Activated CD4-positive, alpha-beta T cell treated with anti-CD3 and anti-CD28 coated beads, Interleukin-2, amount 50 U/mL, for 48 hours (primary cell): ENCODE measurements at places on chromosomes 16 and 17.
A peak's percentile ranks its signal among the peaks of the same experiment; 100 is the strongest.

GRCh38 chr17:81487487-81488275 lies 24.9 kb downstream of the ACTG1 start:
- peak; percentile 83 for DNase-seq

DNA sequence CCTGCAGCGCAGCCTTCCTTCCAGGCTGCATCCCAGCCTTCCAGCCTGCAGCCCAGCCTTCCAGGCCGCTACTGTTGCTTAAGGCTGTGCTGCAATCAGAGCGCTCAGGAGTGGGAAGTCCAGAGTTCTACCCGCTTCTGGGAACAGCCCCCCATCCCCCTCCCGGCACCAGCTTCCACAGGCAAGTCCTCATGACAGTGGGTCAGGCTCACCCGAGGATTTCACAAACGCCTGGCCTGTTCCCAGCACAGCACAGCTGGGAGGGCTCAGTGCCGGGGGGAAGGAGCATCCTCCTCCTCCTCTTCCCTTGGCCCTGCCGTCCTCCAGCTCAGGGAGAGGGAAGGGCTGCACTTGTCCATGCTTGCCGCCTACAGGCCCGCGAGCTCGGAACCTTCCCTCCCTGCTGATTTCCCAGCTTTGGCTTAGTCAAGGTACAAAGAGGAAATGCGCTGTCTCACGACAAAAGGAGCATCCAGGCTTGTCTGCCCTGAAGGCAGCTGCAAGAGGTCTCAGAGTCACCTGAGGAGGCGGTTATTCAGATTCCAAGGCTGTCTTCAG lies 8.3 kb downstream of the SOCS3 start:
- DNase-seq: no peak

DNA sequence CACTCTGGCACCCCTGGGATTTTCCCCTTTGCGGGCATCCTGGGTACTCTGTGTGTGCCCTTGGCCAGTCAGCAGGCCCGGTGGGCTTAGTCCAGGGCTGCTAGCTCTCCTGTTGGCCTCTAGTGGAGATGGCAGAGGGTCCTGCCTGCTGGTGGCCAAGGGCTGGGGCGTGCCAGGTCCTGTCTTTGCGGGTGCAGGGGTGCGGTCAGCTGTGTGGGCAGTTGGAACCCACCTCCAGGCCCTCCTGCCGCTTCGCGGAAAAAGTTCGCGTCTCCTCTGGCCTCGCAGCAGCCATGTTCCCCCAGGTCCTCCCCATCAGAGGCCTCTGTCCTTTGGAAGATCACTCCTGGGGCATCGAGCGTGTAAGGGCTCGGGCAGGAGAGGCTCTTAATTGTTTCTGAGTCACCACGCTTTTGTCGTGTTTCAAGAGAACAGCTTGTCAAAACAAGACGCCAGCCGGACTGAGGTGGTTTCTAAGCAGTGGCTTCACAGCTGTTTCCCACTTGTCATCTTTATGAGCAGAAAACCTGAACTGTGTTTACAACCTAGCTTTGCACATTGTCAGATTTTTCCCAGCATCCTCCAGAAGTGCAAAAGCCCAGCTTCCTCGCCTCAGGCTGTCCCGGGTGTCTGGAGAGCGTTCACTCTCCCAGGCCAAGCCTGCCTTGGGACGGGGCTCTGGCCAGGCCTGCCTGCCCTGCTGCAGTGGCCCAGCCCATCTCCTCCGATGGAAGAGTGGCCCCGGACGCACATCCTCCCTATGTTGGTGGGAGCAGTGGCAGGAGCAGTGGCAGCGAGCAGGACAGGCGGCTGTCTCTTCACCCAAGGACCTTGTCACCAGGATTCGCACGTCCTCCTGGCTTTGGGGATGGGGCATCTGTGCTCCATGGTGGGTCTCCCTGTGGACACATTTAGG lies 5.0 kb upstream of the DNASE1L2 start:
- no peak for DNase-seq

GRCh38 chr16:60459463-60459862 lies 1576.8 kb downstream of the CDH8 start:
- DNase-seq: no peak

- no peak for DNase-seq
These were observed 11.6 kb downstream of the STH start for GRCh38 chr17:46010597-46011186.

- no peak for DNase-seq
These were observed 13.4 kb upstream of the SRSF1 start for GRCh38 chr17:58020401-58020800.

DNA sequence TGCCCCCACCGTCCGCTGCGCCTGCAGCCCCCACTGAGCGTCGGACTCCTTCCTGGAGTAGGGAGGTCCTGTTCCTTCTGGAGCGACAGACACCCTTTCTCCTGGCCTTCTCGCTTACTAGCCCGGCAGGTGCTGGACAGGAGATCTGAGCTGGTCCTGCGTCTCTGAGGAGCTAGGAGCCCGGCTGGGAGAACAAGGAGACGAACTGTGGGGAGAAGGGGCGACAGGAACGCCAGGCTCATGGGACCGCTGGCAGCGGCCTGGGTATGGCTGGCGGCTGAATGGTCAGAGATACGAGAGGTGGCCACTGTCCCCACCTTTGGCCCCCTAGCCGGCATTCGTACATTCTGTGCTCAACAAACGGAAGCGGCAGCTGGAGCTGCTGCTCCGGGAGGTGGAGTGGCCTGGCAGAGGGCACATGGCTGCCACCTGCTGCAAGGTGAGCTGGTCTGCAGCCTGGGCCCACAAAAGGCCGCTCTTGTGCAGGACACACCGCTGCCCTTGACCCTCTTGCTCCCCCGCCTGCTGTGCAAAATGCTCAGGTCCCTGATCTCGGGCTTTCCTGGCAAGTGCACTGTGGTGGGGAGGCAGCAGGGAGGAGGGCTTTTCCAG lies 2066.7 kb downstream of the TP53TG3F start:
- no peak for DNase-seq

GRCh38 chr16:8564934-8565345 lies 25.4 kb downstream of the TMEM114 start:
- DNase-seq: no peak

- no peak for DNase-seq
These were observed 3.1 kb upstream of the ARL5C start for GRCh38 chr17:39169101-39169500.

DNA sequence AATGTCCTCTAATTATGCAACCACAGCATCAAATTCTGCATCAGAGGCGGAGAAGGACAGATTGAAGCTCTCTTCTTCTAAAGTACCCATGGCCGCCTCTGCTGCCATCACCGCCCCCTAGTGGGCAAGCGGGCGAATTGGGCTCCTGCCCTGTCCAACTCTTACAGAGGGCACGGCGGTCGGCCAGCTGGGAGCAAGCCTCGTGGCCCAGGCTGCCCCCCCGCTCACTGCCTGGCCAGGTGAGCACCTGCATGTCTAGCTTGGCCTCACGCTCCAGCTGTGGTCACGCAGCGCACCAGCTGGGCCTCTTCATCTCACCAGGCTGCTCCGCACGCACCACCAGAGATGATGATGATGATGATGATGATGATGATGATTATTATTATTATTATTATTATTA lies 146.1 kb upstream of the TOM1L1 start:
- DNase-seq: peak; percentile 14
